ENCODE measurements at places on chromosomes 16 and 17.

- no peak for DNase-seq
These were observed 2.6 kb downstream of the WNT9B start for GRCh38 chr17:46853896-46854444.

- peak; percentile 77 for DNase-seq
These were observed at the start of gene NQO1 for GRCh38 chr16:69726313-69727060. Gene NQO1 (minus strand): TSS chr16:69726560. CDS start chr16:69726439, 121 bp downstream.

DNA sequence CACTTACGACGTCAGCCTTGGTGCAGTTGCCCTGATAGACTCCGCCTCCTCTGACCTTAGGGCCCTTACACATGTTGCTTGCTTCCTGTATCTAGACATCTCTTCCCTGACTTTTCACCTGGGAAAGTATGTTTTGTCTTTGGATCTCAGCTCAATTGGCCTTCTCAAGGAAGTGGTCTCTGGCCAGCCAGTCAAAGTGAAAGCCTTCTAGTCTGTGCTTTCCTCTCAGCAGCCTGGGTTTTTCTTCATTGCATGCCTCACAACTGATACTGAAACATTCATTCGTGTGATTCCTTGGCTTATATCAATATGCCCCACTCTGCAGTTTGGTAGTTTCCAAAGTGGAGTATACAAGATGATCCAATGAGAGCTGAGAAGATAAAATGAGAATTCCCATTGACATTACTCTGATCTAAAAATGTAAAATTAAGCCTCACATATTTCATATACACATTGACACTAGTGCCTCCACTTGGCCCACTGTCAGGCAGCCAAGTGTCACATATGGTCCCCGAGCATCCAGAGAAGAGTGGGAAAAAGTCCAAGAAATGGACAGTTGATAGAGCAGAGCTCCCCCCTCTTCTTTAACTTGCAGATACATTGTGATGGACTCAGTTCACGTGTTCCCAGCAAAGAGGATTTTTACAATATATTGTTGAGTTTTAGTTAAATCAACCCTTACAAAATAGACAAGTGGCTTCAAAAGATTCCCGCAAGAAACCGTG, 371.2 kb upstream of the ASIC2 start:
- no peak for DNase-seq

DNA sequence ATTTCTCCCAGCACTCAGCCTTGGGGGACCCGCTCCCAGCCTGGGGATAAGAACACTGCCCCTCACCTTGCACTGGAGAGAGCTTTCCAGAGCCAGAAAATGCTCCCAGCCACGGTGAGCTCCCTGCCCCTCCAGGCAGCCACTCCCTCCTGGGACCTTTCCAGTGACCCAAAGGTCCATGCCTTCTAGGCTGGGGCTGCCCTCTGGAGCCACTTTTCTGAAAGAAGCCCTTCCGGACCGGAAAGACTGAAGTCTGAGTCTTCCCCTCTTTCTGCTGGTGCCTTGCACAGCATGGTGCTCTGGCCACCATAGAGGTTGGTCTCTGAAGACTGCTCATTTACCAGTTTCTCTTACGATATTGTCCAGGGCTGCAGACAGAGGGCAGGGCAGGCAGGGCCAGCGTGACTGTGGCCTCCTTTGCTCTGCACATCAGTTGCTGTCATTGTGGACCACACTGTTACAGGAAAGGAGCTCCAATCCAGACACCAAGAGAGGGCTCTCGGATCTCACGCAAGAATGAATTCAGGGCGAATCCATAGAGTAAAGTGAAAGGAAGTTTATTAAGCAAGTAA, 7.1 kb upstream of the ABCC12 start:
- DNase-seq, result no peak

DNA sequence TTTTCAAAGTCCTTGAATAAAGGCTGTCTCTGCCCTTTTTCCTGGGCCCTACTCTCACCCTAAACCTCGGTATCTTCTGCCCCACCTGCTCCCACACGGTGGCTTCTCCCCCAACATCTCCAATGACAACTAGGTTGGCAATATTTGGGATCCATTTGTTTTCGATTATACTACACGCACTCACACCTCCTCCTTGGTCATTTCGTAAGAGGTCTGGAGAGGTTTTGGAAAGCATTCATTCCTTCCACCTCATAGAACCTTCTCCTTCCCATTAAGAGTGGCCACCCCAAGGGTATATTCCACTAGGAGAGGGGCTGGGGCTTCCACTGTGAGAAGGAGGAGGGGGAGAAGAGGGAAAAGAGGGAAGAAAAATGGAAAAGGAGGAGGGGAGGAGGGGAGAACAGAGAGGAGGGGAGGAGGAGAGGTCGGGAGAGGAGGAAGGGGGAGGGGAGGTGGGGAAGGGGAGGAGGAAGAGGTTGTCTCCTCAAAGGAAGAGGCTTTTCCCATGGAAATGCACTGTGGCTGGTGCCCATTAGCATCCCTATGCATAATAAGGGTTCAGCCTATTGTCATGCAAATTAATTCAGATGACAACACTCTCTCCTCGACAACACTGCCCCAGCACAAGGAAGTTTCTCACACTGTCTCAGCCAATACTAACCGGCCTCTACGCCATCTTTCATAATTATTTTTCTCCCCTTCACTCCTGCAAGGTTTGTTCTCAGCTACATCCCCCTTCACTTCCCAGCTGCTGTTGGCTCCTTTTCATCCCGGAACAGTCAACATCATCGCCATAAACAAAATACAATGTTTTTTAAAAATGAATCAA, 30.0 kb downstream of the SOX9 start:
- DNase-seq, result no peak

GRCh38 chr16:86076606-86077005, 177.6 kb downstream of the IRF8 start:
- no peak for DNase-seq

- no peak for DNase-seq
These were observed 16.6 kb downstream of the PLD6 start for GRCh38 chr17:17189559-17189958.

GRCh38 chr16:77840673-77841501, 52.5 kb downstream of the VAT1L start:
- no peak for DNase-seq

GRCh38 chr16:87063543-87063942, 253.6 kb downstream of the C16orf95 start:
- DNase-seq, result no peak

DNA sequence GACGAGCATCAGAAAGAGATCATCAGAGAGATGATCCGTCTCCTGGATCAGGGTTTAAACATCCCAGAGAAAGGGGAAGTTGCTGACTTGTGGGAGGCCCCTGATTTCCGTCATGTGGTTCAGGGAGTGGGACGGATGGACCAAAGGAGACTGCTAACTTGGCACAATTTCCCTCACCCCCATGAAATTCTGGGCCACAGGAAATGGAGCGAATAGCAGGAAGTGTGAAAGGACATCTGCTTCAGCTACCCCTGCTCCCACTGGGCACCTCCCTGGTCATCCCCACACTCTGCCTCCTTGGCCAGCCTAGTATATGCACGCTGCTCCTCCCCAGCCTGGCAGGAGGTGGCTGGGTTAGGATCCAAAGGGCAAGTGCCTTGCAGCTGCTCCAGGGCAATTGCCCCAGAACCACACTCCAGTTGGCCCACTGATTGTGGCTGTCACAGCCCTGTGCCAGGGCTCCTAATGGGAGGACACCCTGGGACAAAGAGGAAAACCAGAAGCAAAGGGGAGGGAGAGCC, 1.3 kb downstream of the ARRB2 start:
- no peak for DNase-seq

DNA sequence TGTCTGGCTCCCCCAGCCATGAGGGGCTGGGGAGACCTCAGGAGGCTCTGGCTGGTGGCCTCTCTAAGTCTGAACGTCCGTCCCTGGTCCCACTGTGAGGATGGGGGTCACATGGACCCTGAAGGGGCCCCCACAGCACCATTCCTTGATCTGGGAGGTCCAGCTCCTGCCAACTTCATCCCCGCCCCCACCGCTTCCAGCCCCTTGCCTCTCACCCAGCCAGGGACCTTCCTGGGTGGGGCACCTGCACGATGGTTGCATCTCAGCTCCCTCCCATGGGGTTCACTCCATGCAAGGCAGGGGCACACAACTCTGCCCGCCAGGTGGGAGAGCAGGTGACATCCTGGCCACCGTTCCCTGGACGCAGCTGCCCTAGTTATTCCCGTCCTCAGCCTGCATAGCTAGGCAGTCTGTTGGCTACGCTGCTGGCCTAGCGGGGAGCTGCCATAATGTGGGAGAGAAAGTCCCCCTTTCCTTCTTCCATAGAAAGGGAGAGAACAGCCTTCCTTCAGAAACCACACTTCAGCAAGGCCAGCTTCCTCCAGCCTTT, 217.9 kb upstream of the RPL38 start:
- DNase-seq, result no peak
